ENCODE measurements at places on chromosomes 4 and X. TPM values are rescaled to one million over a fixed set of nuclear protein-coding genes. Genes with fewer than 3 reads are reported as not detected.

Gene KCND1
- total RNA-seq, result 0.99 TPM

Gene CENPE
- total RNA-seq, result 0.31 TPM

Gene SPANXA1
- not detected for total RNA-seq

Gene ENPP6
- 0.10 TPM for total RNA-seq

Gene C4orf36
- total RNA-seq, result not detected

Gene CABS1
- not detected for total RNA-seq

All from left cardiac atrium (tissue), 4 donors.